KBM-7 (cell line): ENCODE measurements at places on chromosomes 5 and 9.

DNA sequence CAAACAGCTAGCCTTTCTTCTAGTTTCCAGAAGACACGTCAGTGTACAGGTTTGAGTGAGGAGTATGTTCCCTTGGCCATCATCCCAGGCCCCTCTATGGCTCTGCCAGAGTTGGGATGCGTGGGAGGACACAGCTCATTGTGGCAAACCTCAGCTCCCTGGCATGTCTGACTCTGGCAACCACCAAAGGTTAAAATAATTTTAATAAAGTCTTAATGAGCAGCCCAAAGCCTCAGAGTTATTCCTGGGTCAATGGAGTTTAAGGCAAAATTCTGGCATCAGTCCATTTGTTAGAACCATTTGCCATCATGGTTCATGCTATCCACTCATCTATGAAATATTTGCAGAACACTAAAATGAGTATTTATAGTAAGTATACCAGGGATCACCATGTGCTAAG is 79.8 kb upstream of the PAPPA start:
- DNase-seq, result no peak

GRCh38 chr9:134690946-134691694 is 49.5 kb downstream of the COL5A1 start:
- no peak for DNase-seq

- no peak for DNase-seq
Observed at GRCh38 chr5:539469-540070, 15.3 kb upstream of the SLC9A3 start.

- DNase-seq, result peak; percentile 96
Observed at GRCh38 chr5:177300236-177300880, 3.2 kb downstream of the RAB24 start.

GRCh38 chr9:124182741-124183140 is 75.0 kb upstream of the NEK6 start:
- DNase-seq, result no peak

GRCh38 chr9:80701061-80701460 is 988.3 kb downstream of the TLE1 start:
- no peak for DNase-seq

GRCh38 chr5:134444941-134445471 is 33.3 kb upstream of the CDKN2AIPNL start:
- no peak for DNase-seq

DNA sequence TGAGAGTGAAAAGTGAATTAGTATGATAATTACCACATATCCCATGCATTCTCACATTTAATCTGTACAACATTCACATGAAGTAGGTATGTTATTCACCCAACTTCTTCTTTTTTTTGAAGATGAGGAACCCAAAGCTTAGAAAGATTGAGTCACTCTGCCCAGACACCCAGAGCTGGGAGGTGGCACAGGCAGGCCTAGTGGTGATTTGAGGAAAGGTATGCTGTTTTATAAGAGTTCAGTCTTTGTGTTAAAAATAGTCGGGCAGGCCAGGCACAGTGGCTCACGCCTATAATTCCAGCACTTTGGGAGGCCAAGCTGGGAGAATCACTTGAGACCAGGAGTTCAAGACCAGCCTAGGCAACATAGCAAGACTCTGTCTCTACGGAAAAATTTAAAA is 285.3 kb downstream of the NR3C1 start:
- peak; percentile 78 for DNase-seq

GRCh38 chr5:43609752-43610151 is 6.8 kb downstream of the NNT start:
- DNase-seq, result peak; percentile 35

- no peak for DNase-seq
Observed at GRCh38 chr9:37410969-37411785, 11.3 kb upstream of the GRHPR start.

DNA sequence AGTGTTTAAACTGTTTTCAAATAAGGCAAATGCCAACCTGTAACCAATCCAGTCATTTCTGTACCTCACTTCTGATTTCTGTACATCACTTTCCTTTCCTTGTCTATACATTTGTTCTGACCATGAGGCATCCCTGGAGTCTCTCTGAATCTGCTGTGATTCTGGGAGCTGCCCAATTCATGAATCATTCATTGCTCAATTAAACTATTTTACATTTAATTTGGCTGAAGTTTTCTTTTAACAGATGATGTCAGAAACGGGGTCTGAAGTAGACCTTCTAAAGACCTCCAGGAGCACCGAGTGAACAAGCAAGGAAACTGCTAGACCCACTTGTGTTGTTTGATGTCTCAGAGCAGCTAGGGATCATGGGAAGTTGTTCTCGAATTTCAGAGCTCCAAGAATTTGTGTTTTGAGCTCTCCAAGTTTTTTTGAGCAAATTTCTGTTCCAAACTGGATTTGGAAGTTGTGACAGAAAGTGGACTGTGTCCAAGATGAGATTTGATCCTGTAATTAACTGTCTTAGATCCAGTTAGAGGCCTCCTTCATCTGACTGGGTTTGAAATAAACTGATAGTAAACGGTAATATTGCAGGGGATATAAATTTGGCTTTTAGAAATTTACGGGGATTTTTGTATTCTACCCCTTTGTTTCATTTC is 490.8 kb upstream of the ST8SIA4 start:
- DNase-seq, result no peak

GRCh38 chr9:127396253-127396807 is 639 bp upstream of the SLC2A8 start:
- no peak for DNase-seq

DNA sequence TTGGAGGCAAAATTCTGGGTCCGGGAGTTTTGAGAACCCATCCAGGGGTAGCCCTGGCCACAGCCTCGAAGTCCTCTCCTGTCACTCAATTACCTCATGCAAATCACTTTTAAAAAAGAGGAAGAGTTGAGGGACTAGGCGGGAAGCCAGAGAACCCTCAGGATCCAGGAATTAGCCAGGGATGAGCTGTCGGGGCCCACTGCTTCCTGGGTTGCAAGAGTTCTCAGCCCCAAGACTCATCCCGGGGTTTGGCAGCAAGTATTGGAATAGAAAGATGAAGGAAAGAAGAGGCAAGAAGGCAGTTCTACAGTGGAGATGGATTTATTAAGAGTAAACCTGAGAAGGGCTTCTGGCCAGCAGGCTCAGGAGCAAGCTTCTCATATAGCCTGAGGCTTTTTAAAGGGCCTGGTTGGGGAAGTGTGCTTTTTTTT is 25.6 kb downstream of the C9orf50 start:
- peak; percentile 51 for DNase-seq

DNA sequence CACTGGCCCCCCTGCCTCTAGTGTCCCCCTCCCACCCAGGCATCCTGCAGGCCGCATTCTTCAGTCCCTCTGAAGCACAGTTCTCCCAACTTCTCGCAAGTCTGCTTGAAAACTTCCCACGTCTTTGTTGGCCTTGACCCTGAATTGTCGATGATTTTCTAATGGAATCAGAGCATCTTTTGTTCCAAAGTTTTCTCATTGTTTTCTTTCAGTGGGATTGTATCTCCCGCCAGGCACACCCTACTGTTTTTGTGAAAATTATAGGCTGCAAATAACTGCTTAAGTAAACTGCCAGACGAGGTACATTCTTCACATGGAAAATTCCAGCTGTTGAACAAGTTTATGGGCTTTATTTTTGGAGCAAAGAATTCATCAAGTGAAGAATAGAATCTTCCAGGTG is 122.6 kb upstream of the SLC25A48 start:
- no peak for DNase-seq

GRCh38 chr5:133367984-133368383 is 244.4 kb downstream of the FSTL4 start:
- DNase-seq, result no peak
